ENCODE measurements at places on chromosomes 5 and 9. TPM values are rescaled to one million over a fixed set of nuclear protein-coding genes. Genes with fewer than 3 reads are reported as not detected.

The CRB2 gene
- not detected for total RNA-seq

The BAAT gene
- total RNA-seq: not detected

The CCDC192 gene
- total RNA-seq: not detected

The PAIP1 gene
- 44.8 TPM for total RNA-seq

The CBY3 gene
- total RNA-seq: 0.16 TPM

The SPATA31C1 gene
- total RNA-seq: not detected

The PCDHB10 gene
- total RNA-seq: 1.4 TPM

The IFNA21 gene
- total RNA-seq: not detected

The ANKRA2 gene
- 20.1 TPM for total RNA-seq

The PCDHGB2 gene
- total RNA-seq: 4.1 TPM

The OR5C1 gene
- total RNA-seq: not detected

The GLRA1 gene
- total RNA-seq: not detected

The PCDHGA12 gene
- total RNA-seq: 7.4 TPM

The DBH gene
- not detected for total RNA-seq

The IRX4 gene
- total RNA-seq: not detected

The PCDHAC1 gene
- total RNA-seq: under 0.01 TPM

The FIBCD1 gene
- 9.3 TPM for total RNA-seq

The PCDHGB4 gene
- total RNA-seq: 26.7 TPM

The TMEM174 gene
- total RNA-seq: not detected

The CDC20B gene
- total RNA-seq: 0.09 TPM

The SLC22A4 gene
- total RNA-seq: 4.4 TPM

The LCNL1 gene
- total RNA-seq: 0.16 TPM

The FOXD4L3 gene
- not detected for total RNA-seq

The BTNL3 gene
- total RNA-seq: not detected

The SLC6A19 gene
- total RNA-seq: not detected

The PAPPA gene
- total RNA-seq: 23.4 TPM

The LCN1 gene
- total RNA-seq: not detected

The PCDHGC3 gene
- total RNA-seq: 55.5 TPM

The SOX30 gene
- not detected for total RNA-seq

The GABRG2 gene
- under 0.01 TPM for total RNA-seq

The ZNF454 gene
- total RNA-seq: 2.8 TPM

The PPIC gene
- 84.0 TPM for total RNA-seq

The CARTPT gene
- not detected for total RNA-seq

The VDAC1 gene
- total RNA-seq: 228 TPM

The OR1L1 gene
- total RNA-seq: not detected
